Activated CD4-positive, alpha-beta T cell treated with anti-CD3 and anti-CD28 coated beads, Interleukin-2, amount 10 ng/mL, durations not matched to agents 7 days and 5 days (primary cell): ENCODE measurements at places on chromosomes 3 and 15. TPM values are rescaled to one million over a fixed set of nuclear protein-coding genes. Genes with fewer than 3 reads are reported as not detected.

- DNase-seq: no peak
Measured at GRCh38 chr3:5458526-5458925, 271.0 kb downstream of the EDEM1 start.

- no peak for DNase-seq
Measured at GRCh38 chr3:10599444-10599843, 94.1 kb upstream of the ATP2B2 start.

- no peak for DNase-seq
Measured at GRCh38 chr3:132675408-132675807, 15.3 kb downstream of the UBA5 start.

DNA sequence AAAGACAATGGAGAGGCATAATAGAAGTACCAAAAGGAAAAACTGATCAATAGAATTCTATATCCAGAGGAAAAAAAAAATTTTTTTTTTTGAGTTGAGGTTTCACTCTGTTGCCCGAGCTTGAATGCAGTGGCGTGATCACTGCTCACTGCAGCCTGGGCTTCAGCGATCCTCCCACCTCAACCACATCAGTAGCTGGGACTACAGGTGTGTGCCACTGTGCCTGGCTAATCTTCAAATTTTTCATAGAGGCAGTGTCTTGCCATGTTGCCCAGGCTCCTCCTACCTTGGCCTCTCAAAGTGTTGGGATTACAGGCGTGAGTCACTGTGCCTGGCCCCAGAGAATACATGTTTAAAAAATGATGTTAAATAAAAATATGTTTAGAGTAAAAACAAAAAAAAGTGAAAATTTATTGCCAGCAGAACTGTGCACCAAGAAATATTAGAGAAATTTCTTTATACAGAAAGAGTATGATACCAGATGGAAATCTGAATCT lies 154.3 kb upstream of the ZBTB20 start:
- no peak for DNase-seq

DNA sequence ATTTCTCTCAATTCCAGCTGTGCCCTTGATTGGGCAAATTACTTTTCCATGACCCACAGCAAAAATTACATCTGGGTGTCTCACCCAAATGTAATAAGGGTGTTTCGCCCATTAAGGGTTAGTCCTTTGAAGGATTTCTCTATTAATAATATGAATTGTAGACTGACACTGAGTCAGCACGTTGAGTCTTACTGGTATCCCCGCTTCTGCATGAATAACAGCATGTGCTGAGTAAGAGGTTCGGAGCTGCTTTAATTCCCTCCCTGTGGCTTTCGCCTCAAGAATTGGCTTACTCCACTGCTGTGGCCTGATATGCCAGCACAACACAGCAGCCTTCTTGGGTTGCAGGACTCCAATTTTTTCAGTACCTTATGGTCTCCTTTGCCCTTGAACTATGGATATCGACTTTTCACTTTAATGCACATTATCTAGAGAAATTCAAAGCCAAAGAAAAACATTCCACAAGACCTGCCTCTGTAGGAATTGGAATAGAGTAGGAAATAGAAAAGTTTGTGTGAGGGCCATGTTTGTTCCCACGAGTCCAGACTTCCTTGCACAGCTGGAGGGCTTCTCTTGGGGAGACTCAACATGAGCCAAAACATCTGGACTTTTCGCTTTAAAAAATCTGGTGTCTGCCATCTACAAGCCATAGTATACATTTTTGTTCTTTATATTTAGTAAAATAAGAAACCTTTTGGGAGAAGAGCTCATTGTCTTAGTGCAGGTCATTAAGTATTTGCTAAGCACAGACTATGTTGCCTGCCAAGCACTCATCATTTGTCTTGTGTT lies 20.7 kb upstream of the ERC2 start:
- DNase-seq: no peak

- no peak for DNase-seq
Measured at GRCh38 chr3:159232966-159233365, 431.1 kb downstream of the MFSD1 start.

- DNase-seq: peak; percentile 2
Measured at GRCh38 chr15:66886241-66886675, 179.1 kb upstream of the SMAD3 start.

DNA sequence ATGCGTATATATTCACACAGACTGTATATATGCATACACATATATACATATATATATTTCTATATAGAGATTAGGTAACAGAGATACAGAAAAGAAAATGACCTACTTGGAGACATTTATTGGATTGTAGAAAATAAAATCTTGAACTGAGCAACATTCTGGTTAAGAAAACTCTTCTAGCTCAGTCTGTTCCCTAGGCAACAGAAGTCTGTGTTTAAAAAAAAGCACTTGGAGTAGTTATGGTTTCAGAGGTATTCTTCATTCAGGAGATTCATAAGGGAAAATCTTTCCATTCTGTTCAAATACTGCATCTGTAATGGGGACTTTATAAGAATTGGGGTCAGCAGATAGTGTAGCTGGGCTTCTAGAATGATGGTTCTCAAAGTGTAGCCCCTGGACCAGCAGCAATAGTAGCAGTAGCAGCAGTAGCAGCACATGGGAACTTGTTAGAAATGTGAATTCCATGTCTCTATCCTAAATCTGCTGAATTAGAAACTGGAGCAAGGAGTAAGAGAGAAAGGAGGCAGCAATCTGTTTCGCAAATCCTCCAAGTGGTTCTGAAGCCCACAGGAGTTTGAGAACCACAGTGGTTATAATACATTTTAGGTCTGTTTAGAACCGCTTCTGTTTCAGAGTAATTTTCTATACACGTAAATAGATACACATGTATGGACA lies 112.8 kb upstream of the TMEM108 start:
- DNase-seq: no peak

DNA sequence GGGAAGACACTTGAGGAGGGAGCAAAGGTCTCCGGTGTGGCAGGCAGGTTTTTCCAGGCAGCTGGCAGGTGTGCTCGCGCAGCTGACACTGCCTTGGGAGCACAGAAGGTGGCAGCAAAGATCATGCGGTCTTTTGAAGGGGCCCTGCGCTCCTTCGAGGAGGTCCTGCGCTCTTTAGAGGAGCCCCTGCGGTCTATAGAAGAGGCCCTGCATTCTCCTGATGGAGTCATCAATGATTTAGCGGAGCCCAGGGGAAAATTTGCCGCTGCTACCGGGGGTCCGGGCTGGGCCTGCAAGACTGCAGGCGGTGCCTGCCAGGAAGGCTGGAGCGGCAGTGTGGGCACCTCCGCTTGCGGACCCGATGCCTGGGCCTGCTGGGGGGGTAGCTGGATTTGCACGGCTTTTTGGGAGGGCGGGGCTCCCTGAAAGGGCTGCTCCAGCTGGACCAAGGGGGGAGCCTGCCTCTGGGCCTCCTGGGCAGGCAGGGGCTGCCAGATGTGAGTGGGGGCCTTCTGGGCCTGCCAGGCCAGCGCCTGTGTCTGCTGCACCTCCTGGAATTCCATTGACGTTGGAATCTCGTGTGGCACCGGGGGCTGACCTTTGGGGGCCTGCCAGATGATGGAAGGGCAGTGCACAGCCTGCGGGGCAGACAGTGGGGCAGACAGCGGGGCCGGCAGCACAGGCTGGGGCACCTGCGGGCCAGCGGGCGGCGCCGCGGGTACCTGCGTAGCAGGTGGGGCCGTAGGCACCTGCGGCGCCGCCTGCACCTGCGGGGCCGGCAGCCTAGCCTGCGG lies 2.1 kb downstream of the MAGEL2 start:
- DNase-seq: no peak

DNA sequence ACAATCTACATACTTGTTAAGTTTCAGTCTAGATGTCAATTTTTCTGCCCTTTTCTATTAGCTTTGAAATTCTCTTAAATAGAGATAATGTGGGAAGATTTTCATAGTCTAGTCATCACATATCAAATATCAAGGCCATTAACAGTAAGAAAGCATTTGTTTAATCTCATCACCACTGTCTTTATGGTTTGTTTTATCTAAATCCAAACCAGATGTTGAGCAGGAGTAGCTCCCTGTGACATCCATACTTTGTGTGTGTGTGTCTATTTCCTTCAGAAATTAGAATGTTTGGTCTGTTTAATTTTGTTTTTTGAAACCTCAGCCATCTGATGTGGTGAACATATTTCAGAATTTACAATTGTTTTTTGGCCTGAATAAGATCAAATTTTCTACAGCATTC lies 23.1 kb upstream of the GOLGA8B start:
- DNase-seq: no peak

DNA sequence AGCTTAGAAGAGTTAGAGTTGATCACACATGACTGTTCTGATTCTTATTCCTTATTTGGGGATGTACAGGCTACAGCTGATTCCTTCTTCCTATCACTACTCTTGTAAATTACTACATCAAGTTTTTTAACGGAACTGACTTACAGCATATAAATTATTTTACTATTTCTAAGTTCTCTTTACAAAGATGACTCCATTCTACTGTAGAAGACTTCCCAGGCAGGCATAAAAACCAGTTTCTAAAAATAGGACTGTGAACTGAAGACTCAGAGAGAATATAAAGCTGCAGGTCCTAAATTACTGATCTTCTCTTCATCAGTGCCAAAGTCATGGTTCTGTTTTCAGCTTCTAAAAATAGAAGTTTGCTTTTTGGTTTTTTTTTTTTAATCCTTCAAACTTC lies 38.9 kb downstream of the ANO10 start:
- no peak for DNase-seq

GRCh38 chr3:24377218-24377993 lies 117.2 kb downstream of the THRB start:
- no peak for DNase-seq

- no peak for DNase-seq
Measured at GRCh38 chr3:98793971-98794370, 30.8 kb downstream of the ST3GAL6 start.

Gene ZDHHC3
- total RNA-seq: 50.7 TPM

Gene GOLGA8S
- 0.20 TPM for total RNA-seq

Gene STRA6
- total RNA-seq: not detected

Gene ALPK3
- 0.27 TPM for total RNA-seq

Gene GCSAM
- 9.9 TPM for total RNA-seq

Gene TTC21A
- 3.8 TPM for total RNA-seq
